ENCODE measurements at places on chromosomes 6 and 20.

DNA sequence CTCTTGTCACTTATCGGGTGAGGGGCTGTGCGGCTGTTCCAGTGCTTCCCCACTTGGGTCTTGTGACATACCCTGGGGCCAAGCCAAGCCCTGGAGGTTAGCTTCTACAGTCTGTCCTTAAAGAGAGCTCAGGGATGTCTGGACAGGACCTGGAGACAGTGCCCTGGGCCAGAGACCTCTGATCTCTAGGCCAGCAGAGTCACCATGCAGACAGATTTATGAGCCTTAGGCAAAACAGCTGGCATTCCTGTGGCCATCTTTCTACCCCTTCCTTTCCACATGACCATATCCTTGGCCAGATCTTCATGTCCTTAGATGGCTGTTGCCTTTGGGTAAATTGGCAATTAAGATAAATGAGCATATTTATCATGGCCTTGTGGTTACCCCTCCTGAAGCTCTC, 678.6 kb downstream of the MAFB start:
- DNase-seq, result no peak

GRCh38 chr6:42163981-42164380, 9.2 kb upstream of the GUCA1A start:
- DNase-seq, result no peak

DNA sequence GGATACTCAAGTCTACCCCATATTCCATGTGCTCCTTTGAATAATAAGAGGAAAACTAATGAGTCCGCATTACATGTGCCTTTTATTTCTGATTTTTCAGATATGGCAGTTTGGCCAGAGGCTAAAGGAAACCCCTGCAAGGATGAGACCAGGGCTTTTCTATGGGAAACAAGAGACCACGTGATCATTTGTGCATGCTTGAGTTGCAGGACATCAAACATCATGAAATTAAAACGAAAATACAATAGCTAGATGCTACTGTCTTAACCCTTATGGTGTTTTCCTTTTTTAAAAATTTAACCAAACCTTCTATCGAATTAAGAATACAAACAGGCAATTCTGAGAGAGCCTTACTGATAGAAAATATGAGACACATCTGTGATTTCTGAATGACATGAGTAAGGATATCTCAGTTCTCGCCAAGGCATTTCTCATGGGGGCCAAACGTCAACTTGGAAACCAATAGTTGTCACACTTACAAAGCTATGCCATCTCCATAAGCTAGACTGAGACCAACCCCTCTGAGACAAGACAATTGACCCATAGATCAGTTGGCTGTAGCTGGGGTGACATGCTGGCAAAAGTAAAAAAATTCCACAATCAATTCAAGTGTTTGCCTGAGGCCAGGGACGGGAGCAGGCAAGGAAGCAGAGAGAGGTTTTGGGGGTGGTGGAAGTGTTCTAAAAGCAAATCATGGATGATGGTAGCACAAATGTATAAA, 52.8 kb downstream of the RIPOR2 start:
- no peak for DNase-seq

- no peak for DNase-seq
Observed at GRCh38 chr20:50788045-50788991, 6.5 kb upstream of the BCAS4 start.

- no peak for DNase-seq
Observed at GRCh38 chr20:53154540-53154939, 182.4 kb downstream of the TSHZ2 start.

DNA sequence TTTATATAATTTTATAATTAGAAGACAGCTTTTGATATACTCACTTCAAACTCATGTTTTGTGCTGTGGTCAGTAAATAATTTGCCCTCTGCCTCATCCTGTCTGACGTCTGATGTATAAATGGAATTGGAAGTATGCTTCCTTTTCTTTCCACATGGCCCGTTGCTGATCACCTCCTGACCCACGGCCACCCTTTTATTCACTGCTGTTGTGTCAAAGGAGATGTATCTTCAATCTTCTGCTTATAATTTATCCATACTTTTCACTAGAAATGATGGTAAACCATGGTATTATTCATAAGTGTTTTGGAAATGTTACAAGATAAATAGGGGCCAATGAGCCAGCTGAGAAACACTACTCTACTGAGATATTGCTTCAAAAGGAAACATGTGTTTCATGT, 841.8 kb downstream of the PHF3 start:
- DNase-seq, result no peak

- DNase-seq, result no peak
Observed at GRCh38 chr6:41896281-41896680, 1.1 kb upstream of the USP49 start.

GRCh38 chr6:4647414-4648365, 128.5 kb upstream of the CDYL start:
- DNase-seq, result no peak

DNA sequence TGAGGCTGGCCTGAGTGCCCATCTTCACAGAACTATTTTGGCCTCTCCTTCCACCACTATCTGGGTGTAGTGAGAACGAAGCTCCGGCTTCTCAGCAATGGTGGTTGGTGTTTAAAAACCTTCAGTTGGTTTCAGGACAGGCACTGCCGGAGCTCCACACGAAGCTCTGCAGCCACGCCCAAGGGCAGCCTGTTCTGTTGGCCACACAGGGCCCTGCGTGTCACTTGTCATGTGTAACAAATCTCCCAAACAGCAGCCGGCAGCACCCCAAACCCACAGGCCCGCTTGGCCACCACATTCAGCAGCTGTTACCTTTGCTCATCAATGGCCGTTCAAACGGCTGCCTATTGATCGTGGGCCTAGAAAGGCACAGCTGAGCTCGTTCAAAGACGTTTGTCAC, 97.5 kb downstream of the ERMARD start:
- DNase-seq, result no peak

- DNase-seq, result no peak
Observed at GRCh38 chr20:23278172-23278571, 72.4 kb upstream of the NXT1 start.
